ENCODE measurements at places on chromosomes 3 and 15. TPM values are rescaled to one million over a fixed set of nuclear protein-coding genes. Genes with fewer than 3 reads are reported as not detected.

GLDN gene
- total RNA-seq, result not detected

SUSD5 gene
- total RNA-seq, result 15.3 TPM

TOMM70 gene
- 32.3 TPM for total RNA-seq

C2CD4A gene
- 1.1 TPM for total RNA-seq

AGBL1 gene
- not detected for total RNA-seq

- no peak overlapping the region for H3K4me3 ChIP-seq
- H3K36me3 ChIP-seq, result no peaks in the 10 kb centered on the region
- H3K4me1 ChIP-seq, result peaks cover 3% of the 10 kb centered on the region
- H3K27me3 ChIP-seq, result no peaks in the 10 kb centered on the region
Observed at GRCh38 chr3:38739396-38739689, 76.7 kb downstream of the SCN10A start.

DNA sequence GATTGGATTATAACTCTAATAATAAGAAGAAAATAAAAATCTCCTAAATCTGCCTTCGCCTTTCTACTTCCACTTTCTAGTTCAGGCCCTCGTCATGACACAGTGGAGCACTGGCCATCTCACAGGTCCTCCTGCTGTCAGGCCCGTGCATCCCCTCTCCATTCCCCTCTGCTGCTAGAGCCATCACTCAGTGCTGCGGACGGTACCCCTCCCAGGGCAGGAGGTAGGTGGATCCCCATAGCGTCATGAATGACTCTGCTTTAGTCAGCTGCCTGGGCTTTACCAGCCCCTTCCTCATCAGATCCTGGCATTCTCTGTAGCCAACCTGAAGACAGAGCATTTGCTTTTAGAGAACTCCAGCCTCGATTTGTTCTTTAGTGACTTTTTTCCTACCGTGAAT lies 12.0 kb upstream of the PPP1R2 start:
- no peaks in the 10 kb centered on the region for H3K4me1 ChIP-seq
- H3K36me3 ChIP-seq, result no peaks in the 10 kb centered on the region
- no peak overlapping the region for H3K27ac ChIP-seq
- no peak overlapping the region for H3K4me3 ChIP-seq

DNA sequence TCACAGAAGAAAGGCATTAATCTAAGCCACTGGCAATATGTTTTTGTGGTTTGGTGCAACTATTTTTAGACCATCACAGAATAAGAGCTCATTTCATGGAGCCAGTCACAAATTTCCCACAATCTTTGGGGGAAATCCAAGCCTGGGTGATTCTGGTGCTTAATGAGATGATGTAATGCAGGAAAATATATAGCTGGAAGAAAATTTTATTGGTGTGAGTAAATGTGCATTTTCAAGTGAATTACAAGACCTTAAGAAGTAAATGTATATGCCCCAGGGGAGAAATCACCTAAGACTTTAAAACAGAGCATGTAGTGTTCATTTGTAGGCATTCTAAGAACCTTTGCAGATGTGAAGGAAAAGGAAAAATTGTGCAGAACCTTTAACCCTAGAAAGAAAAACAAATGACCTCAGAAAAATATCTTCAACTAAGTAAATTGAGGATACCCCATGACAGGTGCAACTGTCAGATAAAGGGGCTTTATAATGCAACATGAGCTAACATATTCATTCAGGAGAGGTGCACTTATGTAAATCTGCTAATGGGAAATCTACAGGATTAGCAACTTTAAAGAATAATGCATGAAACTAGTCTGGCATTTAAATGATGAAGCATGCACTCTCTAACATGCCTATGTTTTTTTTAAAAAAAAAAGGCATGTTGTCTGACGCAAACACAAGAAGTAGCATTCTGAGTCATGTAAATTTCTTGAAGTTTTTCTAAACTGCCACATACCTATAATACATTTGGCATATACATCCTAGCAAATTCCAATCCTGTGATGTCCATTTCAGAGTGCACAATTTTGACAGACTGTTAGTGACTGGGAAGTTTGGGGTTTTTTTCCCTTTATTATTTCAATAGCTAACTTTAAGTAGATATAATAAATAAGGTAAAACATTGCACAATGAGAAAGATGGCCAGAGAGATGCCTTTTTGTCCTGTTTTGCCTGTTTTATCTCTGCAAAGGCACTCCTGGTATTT lies 105.1 kb downstream of the MEX3B start:
- no peak for DNase-seq
- peaks cover 3% of the 10 kb centered on the region for H3K27me3 ChIP-seq
- H3K4me3 ChIP-seq, result no peak overlapping the region

GSK3B gene
- 50.1 TPM for total RNA-seq

GOLGA6L7 gene
- total RNA-seq, result not detected

DNA sequence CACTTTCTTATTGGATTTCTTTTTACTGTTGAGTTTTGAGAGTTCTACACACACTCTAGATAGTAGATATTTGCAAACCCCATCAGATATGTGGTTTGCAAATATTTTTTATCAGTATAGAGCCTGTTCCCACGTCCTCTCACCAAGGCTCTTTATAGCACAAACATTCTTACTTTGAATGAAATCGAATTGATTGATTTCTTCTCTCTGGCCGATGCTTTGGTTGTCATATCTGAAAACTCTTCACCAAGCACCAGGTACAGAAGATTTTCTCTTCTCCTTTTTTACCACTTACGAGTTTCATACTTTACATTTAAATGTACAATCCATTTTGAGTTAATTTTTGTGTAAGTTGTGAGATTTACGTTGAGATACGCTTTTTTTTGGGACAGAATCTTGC lies 163.4 kb downstream of the PTPRG start:
- no peak overlapping the region for H3K4me3 ChIP-seq
- no peaks in the 10 kb centered on the region for H3K36me3 ChIP-seq
- H3K4me1 ChIP-seq, result no peaks in the 10 kb centered on the region

- no peak for DNase-seq
- H3K4me1 ChIP-seq, result peaks cover 46% of the 10 kb centered on the region
- no peak overlapping the region for H3K27ac ChIP-seq
- no peak overlapping the region for H3K4me3 ChIP-seq
- H3K36me3 ChIP-seq, result no peaks in the 10 kb centered on the region
- H3K27me3 ChIP-seq, result no peaks in the 10 kb centered on the region
Observed at GRCh38 chr3:69201658-69202057, 79.3 kb upstream of the LMOD3 start.

DNA sequence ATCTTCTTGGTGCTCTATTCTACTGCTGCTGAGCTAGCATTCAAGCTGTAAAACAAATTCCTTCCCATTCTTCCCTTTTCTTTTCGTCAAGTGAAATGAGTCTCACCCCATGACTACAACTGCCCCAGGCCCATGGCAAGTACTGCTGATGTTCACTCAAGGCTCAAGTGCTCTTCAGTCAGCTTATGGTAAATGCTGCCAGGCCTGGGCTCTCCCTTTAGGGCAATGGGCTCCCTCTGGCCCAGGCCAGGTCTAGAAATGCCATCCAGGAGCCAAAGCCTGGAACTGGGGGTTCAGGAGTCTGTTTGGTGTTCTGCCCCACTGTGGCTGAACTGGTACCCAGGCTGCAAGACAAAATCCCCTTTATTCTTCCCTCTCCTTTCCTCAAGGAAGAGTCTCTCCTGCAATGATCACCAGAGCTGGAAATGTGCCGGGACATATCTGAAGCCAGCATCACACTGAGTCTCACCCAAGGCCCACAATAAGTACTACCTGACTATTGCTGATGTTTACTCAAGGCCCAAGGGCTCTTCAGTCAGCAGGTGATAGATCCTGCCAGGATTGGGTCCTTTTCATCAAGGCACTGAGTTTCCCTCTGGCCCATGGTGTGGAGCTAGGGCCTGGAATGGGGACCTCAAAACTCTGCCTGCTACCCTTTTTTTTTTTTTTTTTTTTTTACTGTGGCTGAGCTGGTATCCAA lies 205.0 kb upstream of the STAC start:
- DNase-seq, result no peak
- no peaks in the 10 kb centered on the region for H3K4me1 ChIP-seq
- H3K27ac ChIP-seq, result no peak overlapping the region
- no peak overlapping the region for H3K4me3 ChIP-seq

PPP1R14D gene
- not detected for total RNA-seq

TNFSF10 gene
- 18.5 TPM for total RNA-seq

IGF2BP2 gene
- total RNA-seq, result 130 TPM

- no peak for DNase-seq
- H3K4me3 ChIP-seq, result no peak overlapping the region
- H3K27me3 ChIP-seq, result no peaks in the 10 kb centered on the region
- peaks cover 3% of the 10 kb centered on the region for H3K4me1 ChIP-seq
- H3K36me3 ChIP-seq, result no peaks in the 10 kb centered on the region
Observed at GRCh38 chr15:84991014-84991712, 9.5 kb downstream of the PDE8A start.

GRCh38 chr3:116097226-116097625 lies 348.1 kb downstream of the LSAMP start:
- H3K27me3 ChIP-seq, result no peaks in the 10 kb centered on the region
- H3K36me3 ChIP-seq, result no peaks in the 10 kb centered on the region
- no peaks in the 10 kb centered on the region for H3K4me1 ChIP-seq
- H3K27ac ChIP-seq, result no peak overlapping the region
- DNase-seq, result no peak

DNA sequence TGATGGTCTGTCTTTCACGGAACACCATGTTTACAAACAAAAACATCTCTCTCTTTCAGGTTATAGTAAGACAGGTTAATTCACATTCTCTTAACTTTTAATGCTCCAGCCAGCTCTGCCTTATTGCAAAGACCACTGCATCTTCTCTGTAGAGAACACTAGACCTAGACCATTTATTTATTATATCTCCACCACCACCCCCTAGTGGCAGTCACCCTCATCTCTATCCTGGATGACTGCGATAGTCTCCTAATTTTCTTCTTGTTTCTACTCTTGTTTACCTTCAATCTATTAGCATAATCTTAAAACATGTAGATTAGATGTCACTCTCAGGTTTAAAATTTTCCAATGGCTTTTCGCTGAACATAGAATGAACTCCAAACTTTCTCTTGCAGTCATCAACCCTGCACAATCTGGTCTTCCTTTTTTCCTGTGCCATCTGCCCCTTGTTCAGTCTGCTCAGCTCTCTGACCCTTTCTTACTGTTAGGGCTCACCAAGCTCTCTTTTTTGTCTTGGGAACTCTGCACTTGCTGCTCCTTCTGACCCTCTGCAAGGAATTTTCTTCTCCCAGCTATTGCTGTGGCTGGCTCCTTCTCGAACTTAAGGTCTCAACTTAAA lies 155.6 kb downstream of the SQOR start:
- no peak overlapping the region for H3K4me3 ChIP-seq
- no peaks in the 10 kb centered on the region for H3K4me1 ChIP-seq
- H3K36me3 ChIP-seq, result no peaks in the 10 kb centered on the region
- peak; percentile 25 for DNase-seq

DNA sequence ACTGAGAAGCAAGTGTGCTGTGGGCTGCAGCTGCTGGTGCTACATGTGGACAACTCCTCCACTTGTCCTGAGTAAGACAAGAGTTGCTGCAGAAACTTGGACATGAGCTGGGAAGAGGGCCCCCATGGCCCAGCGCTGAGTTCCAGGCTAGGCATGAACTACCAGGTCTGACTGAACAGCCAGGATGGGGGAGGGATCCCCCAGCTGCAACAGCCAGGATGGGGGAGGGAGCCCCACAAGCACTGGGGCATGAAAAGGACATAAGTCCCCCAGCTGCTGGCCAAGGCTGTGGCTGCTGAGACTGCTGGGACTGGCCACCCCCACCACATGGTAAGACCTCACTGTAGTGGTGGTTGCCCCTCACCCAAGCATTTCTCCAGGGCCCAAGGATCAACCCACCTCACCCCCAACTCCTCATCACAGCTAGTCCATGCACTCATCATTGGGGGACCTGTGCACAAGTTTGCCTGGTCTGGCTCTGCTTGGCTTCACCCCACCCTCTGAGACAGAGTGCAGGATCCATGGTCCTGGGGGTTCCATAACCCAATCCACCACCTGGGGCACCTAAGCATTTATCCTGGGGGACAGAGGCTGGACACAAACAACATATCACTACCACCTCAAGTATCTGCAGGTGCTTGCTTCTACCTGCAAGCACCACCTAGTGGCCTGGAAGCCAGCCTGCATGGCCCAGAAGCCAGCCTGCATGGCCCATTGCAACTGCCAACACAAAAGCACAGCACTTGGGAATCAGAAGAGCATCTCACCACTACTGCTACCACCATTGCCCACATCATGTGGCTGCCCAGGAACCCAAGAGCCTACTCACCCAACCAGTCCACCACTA lies 84.5 kb upstream of the STT3B start:
- no peak overlapping the region for H3K27ac ChIP-seq
- no peaks in the 10 kb centered on the region for H3K4me1 ChIP-seq
- H3K4me3 ChIP-seq, result no peak overlapping the region
- no peaks in the 10 kb centered on the region for H3K27me3 ChIP-seq
- peak; percentile 26 for DNase-seq
- H3K36me3 ChIP-seq, result no peaks in the 10 kb centered on the region

GRCh38 chr15:79942741-79943481 lies 28.1 kb downstream of the BCL2A1 start:
- no peaks in the 10 kb centered on the region for H3K4me1 ChIP-seq
- H3K27me3 ChIP-seq, result peaks cover 3% of the 10 kb centered on the region
- no peak for DNase-seq

CASR gene
- not detected for total RNA-seq

GRCh38 chr3:84962415-84962814 lies 3.6 kb downstream of the CADM2 start:
- no peaks in the 10 kb centered on the region for H3K4me1 ChIP-seq
- no peak for DNase-seq

DNA sequence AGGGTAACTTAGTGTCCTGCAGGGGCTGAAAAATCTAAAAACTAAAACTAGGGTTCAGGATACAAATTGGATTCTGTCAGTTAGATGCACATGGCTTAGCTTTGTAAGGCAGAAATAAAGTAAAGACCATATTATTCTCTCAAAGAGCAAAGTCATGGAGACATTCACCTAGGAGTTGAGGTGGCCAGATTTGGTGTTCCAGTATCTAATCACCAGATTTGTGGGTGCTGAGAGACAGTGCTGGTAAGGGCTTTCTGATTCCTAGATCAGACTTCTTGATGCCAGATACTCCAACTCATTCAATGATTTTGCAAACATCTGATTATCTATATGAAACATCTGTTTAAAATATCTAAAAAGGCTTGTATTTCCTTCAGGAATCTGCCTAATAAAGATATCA lies 28.3 kb upstream of the TBC1D5 start:
- no peaks in the 10 kb centered on the region for H3K36me3 ChIP-seq
- no peak for DNase-seq
- H3K27me3 ChIP-seq, result no peaks in the 10 kb centered on the region
- no peak overlapping the region for H3K27ac ChIP-seq
- no peaks in the 10 kb centered on the region for H3K4me1 ChIP-seq
- no peak overlapping the region for H3K4me3 ChIP-seq

GRCh38 chr15:81195339-81195864 lies 1.3 kb upstream of the IL16 start:
- H3K4me3 ChIP-seq, result no peak overlapping the region
- DNase-seq, result no peak
- no peaks in the 10 kb centered on the region for H3K27me3 ChIP-seq
- H3K27ac ChIP-seq, result no peak overlapping the region
- no peaks in the 10 kb centered on the region for H3K4me1 ChIP-seq

MYZAP gene
- total RNA-seq, result 8.1 TPM

DNA sequence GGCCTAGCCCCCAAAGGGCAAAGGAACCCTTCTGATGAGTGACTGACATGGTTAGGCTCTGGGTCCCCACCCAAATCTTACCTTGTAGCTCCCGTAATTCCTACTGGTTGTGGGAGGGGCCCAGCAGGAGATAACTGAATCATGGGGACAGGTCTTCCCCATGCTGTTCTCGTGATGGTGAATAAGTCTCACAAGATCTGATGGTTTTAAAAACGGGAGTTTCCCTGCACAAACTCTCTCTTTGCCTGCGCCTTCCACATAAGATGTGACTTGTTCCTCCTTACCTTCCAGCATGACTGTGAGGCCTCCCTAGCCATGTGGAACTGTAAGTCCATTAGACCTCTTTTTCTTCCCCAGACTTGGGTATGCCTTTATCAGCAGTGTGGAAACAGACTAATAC lies 16.9 kb downstream of the TKT start:
- peak overlapping the region; percentile 43 for H3K27ac ChIP-seq
- DNase-seq, result no peak
- H3K4me3 ChIP-seq, result no peak overlapping the region
- peaks cover 34% of the 10 kb centered on the region for H3K36me3 ChIP-seq

All from endothelial cell of umbilical vein (primary cell).